Thyroid gland (tissue), 4 donors: ENCODE measurements at places on chromosomes 2 and 18.

- no peak for DNase-seq
Observed at GRCh38 chr2:85769236-85769982, 15.6 kb downstream of the ATOH8 start.

DNA sequence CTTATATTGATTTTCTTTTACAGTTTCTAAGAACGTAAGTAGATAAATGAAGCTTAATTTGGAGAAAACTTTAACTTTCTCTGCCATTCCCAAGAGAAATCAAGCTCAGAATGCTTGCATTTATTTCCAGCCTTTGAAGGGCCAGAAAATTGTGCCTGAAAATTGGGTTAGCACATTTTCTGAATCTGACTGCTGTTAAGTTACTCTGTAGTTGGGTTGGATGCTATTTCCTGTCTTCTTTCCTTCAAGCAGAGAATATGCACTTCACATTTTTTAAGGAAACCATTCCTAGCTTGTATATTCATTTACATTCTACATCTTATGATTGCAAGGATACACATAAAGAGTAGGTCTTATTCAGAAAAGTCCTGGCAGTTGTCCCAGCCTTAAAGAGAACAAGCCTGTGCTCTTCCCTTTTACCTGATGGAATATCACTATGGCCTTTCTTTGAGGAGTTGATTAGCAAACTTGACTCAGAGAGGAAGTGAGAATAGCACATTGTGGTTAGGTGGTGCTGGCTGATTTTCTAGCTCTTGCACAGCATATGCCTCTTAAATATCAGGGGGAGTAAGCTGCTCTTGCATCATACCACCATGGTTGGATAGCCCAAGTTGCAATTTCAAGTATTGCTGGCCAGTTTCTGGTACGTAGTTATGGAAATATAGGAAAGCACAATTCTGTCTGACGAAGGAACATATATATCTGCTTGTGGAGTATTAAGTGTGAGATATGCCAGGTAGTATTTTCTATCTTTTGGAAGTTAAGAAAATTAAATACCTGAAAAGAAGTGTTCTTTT lies 133.7 kb downstream of the COMMD1 start:
- DNase-seq: no peak

DNA sequence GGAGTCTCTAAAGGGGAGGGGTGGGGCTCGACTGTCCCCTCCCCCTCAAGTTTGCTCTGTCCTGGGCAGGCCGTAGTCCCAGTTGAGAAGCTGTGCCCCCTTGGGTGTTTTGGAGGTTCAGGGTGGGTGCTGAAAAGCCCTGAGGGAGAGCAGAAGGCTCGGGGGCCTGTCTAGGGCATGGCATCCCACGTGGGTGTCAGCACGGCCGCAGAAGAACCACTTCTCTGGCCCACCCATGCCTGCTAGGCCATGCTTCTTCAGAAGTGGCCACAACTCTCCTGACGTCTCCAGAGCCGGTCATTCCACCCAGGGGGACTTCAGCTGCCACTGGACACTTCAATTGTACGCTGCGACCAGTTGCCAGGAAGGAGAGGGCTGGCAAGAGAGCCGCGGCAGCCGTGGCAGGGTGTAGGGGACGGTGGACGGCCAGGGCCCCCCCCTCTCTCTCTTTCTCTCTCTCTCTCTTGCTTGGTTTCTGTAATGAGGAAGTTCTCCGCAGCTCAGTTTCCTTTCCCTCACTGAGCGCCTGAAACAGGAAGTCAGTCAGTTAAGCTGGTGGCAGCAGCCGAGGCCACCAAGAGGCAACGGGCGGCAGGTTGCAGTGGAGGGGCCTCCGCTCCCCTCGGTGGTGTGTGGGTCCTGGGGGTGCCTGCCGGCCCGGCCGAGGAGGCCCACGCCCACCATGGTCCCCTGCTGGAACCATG lies at the start of gene INPP5D:
INPP5D (plus strand) TSS at position 546 of the 704 bp plus-strand sequence; CDS start at position 683, 137 bp downstream.
- DNase-seq: no peak

- DNase-seq: no peak
Observed at GRCh38 chr18:23591011-23591410, 4.7 kb upstream of the NPC1 start.

DNA sequence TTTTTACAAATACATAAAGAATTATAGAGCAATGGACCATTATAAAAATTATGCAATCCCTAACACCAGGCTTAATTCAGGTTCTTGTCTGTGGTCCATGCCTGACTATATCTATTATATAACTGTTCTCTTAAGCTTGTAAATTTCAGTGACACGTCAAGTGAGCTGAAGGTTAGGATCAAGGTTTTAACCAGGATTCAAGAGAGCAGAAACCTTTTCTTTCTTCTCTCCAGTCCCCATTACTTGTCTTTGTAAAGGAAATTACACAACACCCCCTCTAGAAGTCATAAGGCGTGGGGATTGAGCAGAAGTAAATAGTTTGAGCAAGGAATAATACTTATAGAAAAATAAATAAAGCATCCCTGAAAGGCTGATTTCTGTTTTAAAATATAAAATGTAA lies 122.0 kb downstream of the ZNF521 start:
- no peak for DNase-seq

DNA sequence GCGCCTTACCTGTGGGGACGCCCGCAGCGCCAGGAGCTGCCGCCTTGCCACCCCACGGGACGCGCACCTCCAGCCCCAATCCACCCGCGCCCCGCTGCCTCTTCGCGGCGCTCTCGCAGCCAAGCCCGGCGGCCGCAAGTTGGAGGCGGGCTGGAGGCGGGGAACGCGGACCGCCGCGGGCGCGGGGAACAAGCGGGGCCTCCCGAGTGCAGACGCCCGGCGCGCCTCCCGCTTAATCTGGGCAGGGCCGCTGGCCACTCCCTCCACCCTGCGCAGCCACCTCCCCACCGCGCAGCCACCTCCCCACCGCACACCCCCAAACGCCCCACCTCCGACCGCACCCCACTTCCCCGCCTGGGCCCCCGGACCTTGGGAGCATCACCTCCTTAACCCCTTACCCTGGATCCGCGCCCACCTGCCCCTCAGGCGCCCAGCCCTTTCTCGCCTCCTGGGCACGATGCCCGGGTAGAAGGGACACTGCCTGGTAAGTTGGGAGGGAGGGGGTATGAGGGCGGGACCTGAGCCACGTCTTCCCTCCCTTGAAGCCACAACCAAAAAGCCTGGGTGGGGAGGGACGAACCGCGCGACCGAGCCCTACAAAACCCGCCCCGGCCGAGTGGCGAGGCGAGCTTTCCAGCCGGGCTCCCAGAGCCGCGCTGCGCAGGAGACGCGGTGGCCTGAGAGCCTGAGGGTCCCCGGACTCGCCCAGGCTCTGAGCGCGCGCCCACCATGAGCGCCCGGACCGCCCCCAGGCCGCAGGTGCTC lies at the start of the genes COL4A3 and COL4A4:
COL4A3 (plus strand) TSS at position 627 of the 765 bp plus-strand sequence; CDS start at position 730, 103 bp downstream.
COL4A4 (minus strand) TSS at position 208 of the 765 bp plus-strand sequence. CDS start 16,722 bp downstream, outside the sequence.
- peak; percentile 91 for DNase-seq

DNA sequence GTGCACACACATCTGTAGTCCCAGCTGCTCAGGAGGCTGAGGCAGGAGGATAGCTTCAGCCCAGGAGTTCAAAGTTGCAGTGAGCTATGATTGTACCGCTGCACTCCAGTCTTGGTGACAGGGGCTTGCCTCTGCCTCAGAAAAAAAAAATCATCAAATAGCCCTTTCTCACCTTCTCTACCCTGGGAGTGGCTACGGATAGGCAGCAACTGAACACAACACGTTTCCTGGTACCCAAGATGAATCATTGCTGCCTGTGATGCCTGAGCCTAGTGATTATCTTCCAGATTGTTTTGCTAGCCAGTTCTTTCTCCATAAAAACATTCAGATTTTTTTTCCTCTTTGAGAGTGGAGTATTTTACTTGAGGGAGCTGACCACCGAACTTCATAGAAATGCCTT lies 13.5 kb downstream of the INPP4A start:
- DNase-seq: no peak

DNA sequence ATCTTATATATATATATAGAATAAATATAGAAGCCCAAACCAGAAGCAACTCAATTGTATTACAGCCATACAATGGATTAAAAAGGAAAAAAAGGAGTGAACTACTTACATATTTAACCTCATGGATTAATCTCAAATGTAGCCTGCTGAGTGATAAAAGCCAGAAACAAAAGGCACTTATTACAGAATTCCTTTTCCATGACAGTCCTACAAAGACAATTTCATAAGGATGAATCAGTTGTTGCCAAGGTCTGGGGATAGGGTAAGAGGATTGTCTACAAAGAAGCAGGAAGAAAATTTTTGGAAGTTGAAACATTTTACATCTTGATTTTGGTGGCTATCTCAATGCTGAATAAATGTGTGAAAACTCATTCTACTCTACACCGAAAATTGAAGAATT lies 103.9 kb upstream of the DCC start:
- no peak for DNase-seq

GRCh38 chr18:7459851-7460770 lies 107.0 kb upstream of the PTPRM start:
- no peak for DNase-seq

- no peak for DNase-seq
Observed at GRCh38 chr2:27240406-27240805, 22.4 kb downstream of the SLC30A3 start.

DNA sequence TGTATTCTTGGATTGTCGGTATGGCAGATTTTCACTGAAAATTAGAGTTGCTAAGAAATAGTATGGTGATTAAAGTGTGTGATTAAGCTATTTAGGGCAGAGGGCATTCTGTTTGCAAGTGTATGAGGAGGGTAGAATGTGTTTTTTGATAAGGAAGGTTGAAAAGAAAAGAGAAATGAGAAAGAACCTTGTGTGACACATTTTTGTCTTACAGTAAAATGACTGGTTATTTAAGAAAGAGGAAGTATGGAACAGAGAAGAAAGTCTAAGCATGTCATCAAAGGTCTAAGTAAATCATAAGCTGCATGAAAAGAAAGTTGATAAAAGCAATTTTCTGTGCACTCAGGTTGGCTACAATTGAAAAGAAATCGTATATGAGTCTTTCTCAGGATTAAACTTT lies 5.2 kb upstream of the RSAD2 start:
- DNase-seq: no peak

DNA sequence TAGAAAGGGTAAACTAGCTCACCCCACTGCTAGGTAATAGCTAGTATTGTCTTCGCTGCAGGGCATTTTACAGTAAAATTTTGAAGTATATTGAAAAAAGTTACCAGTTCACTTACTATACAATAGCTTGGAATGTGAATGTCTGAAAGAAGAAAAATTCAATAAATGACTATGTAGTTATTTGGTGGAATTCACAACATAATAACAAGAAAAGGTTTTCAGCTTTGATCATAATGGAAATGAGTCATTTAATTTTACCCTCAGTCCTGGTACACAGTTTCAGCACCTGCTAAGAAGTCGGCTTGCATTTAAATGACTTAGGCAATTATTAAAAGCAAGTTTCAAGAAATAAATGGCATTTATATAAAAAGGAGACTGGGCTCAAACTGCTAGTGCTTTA lies 90.4 kb downstream of the NUP35 start:
- no peak for DNase-seq

- DNase-seq: peak; percentile 87
Observed at GRCh38 chr2:164840930-164841718, 499 bp downstream of the COBLL1 start.

- no peak for DNase-seq
Observed at GRCh38 chr2:211864328-211864727, 674.3 kb downstream of the ERBB4 start.

DNA sequence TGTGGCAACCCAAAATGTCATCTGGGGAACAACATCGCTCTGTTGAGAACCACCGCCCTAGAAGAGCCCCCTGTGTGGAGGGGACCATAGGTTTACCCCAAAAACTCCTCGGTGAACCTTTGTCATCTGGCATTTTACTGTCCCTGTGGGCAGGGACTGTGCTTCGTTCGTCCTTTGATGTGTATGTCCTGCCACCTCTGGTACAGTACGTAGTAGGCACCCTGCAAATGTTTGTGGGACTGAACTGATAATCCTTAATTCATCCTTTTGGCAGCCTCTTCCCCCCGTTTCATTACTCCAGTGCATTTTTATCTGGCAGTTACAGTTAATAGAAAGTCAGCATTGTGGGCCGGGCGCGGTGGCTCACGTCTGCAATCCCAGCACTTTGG lies 728 bp downstream of the NAPG start:
- no peak for DNase-seq

DNA sequence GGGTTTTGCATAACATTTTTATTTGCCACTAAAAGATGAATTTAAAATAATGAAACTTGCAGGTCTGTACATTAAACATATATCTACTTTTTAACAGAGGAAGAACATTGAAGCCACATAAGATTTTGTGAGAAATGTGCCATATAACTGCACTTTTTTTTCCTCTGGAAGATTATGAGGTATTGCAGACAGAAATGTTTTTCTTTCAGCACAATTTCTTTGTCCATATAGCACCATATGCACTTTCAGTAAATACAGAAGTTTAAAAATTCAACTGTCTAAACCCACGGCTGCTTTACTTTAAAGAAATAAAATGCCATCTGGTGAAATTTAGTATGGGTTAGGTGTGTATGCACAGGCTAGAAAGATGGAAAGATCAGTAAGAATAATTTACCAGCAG lies 470 bp upstream of the FAP start:
- DNase-seq: no peak

- DNase-seq: no peak
Observed at GRCh38 chr18:61503688-61504087, 170.5 kb downstream of the CDH20 start.

- DNase-seq: no peak
Observed at GRCh38 chr2:173740639-173741038, 224.5 kb downstream of the SP3 start.

- DNase-seq: no peak
Observed at GRCh38 chr2:95240091-95240490, 32.8 kb downstream of the ZNF892 start.
